ENCODE measurements at places on chromosomes 7 and 10.

DNA sequence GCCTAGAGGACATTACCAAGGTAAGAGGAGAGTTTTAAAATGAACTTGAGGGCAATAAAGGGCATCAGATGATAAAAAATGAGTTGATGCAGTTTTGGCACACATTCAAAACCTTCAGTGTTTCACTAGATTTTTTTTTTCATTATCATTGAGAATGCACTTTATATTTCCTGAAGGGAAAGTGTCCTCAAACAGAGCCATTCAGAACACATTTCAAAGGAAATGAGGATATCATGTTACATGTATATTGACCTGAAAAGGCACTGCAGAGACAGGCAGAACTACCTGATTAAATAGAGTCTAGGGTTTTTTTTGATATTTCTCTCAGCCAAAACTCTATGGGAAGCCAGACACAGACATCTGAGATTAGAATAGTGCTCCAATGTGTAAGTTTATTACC lies 454.0 kb downstream of the NEBL start:
- no peak for DNase-seq

- DNase-seq: peak; percentile 57
Measured at GRCh38 chr10:62082729-62083411, 181.4 kb downstream of the ARID5B start.

GRCh38 chr10:80046629-80047441 lies 31.6 kb upstream of the TMEM254 start:
- DNase-seq: peak; percentile 64

DNA sequence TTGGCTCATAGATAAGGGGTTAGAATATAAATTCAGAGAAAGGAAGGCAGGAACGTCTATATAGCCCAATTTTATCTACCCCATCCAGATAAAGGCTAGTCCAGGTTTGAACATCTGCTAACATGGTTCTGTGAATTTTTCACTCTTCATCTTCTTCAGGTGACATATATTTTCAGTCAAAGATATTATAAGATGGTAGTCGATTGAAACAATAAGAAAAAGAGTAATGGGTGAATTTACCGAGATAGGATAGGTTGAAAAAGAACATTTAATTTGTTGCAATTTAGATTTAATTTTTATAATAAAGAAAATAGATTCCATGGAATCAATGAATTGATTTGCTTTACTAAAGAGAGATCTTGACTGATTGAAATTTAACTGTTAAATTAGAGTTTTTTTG lies at the start of gene OR2F1:
TSS of gene OR2F1 (plus strand) at position 301 of the 400 bp plus-strand sequence. CDS start 5,127 bp downstream, outside the sequence.
- DNase-seq: no peak

- DNase-seq: no peak
Measured at GRCh38 chr7:123183431-123183830, 16.3 kb downstream of the SLC13A1 start.

DNA sequence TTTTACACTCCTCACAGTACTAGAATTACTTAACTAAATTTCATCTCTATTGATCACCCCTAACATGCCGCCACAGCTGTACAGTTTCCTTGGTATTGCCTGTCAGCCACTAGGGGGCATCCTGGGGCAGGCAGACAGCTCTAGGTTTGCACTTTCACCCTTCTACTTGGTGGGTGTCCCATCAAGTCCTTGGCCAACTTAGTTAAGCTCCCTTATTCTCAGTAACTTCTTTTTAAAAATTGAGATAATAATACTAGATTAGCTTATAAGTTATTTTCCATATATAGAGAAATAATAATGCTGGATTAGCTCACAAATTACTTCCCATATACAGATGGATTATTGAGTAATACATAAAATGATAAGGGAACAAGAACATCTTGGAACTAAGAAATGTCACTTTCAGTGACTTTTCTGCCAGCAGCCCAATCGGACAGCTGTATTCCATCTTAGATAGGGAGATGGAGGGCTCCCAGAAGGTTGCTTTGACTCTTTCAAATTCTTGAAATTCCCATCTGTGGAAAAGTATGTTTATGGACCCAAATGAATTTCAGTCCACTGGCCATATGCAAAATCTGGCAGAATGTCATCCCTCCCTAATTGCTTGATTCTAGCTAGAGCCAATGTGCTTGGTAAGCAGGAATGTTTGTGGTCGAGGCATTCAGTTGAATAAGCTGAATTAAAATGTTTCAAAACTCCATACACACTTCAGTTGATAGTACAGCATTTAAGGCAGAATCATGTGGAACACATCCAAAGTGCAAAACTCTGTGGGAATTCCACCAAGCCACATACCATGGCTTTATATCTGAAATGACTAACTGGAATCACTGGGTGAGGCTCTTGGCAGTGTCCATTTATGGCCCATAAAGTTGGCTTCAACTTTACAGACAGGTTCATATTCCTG lies 309.7 kb downstream of the CSTF2T start:
- DNase-seq: peak; percentile 99
